Hypothalamus (tissue), 51 donors: ENCODE measurements at places on chromosomes 16 and 17.

DNA sequence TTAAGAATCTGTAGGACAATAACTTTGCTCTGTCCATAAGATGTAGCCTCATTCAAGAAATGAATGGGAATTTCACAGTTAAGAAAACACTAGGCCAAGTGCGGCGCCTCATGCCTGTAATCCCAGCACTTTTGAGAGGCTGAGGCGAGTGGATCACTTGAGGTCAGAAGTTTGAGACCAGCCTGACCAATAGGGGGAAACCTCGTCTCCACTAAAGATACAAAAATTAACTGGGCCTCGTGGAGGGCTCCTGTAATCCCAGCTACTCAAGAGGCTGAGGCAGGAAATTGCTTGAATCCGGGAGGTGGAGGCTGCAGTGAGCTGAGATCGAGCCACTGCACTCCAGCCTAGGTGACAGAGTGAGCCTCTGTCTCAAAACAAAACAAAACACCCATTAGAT, 19.9 kb upstream of the RSL1D1 start:
- no peak for DNase-seq

DNA sequence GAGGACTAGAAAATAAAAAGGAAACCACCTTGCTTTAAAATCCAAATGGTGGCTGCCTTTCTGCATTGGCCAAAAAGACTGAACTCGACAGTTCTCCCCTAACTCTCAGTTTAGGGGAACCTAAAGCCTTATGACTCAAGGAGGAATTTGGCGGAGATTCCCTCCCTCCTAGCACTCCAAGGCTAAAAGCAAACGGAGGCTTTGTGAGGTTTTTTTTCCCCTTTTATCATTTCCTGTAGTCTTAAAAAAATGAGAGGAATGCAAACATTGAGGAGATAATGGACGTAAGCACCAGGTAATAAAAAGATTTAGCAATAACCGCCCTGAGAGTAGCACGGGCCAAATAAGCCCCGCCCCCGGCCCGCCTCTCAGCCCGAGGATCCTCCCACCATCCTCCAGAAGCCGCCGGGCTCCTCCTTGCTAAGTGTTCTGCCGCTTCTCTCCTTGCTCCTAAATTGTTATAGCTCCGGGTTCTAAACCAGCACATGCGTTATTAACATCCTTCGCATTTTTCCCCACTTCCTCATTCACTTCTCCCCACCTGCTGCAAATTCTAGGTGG, 5.8 kb upstream of the KIFC3 start:
- DNase-seq: no peak

DNA sequence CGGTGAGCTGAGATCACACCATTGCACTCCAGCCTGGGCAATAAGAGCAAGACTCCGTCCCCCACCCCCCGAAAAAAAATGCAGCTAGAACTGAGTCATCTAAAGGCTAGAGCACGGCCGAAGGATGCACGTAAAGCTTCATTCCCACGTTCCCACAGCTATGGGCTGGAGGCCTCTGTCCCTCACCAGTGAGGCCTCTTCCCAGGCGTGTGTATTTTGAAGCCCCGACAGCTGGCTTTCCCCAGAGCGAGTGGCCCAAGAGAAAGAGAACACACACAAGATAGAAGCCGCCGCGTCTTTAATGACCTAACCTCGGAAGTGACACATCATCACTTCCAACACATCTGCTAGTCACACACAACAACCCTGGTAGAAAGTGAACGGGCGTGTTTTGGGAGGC, 6.6 kb upstream of the KCTD5 start:
- no peak for DNase-seq

- DNase-seq: no peak
Observed at GRCh38 chr17:3526971-3527370, 30.6 kb downstream of the TRPV3 start.

DNA sequence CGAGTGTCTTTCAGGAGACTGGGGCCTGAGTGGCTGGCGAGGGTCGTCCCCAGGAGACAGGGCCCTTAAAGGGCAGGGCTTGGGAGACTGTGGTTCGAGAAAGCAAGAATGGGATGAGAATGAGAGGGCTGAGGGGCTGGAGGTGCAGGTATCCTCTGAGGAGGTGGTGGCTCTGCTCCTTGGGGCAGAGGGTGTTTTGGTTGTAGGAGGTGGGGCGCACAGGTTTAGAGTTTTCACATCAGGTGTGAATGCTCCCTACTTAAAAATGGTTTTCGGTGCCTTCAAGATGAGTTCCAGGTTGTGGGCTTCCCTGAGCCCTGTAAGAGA, 430 bp downstream of the BCAS3 start:
- no peak for DNase-seq

DNA sequence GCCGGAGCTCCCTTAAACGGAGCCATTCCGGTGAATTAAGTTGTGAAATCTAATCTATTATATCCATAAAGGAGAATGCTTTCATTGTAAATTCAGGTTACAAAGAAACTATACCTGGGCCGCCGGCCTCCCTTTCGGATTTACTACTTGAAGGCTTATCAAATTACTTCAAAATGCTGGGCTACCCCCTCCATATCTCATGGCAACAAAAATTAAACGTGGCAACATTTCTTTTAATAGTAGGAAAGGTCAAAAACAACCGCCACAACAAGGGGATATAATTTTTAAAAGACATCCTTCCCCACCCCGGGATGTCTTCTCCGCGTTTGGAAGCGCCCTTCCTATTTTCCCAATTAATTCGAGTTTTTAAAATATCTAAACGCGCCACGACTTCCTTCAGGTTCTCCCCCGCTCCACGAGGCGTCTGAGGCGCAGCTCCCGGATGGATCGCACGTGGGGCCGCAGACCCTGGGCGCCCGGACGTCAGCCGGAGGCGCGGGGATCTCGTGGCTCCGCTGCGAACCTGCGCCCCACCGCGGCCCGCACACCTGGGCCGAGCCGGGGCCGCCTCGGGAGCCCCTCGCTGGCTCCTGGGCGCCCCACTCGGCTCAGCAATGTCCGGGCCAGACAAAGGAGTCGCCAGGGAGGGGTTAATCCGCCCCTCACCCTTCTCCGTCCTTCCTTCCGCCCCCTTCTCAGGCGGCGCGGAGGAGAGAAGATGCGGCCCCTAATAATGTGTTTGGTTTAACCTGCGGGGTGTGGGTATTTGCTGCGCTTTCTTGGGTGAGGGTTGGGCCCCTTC, 47.4 kb upstream of the SLC38A10 start:
- DNase-seq: no peak

DNA sequence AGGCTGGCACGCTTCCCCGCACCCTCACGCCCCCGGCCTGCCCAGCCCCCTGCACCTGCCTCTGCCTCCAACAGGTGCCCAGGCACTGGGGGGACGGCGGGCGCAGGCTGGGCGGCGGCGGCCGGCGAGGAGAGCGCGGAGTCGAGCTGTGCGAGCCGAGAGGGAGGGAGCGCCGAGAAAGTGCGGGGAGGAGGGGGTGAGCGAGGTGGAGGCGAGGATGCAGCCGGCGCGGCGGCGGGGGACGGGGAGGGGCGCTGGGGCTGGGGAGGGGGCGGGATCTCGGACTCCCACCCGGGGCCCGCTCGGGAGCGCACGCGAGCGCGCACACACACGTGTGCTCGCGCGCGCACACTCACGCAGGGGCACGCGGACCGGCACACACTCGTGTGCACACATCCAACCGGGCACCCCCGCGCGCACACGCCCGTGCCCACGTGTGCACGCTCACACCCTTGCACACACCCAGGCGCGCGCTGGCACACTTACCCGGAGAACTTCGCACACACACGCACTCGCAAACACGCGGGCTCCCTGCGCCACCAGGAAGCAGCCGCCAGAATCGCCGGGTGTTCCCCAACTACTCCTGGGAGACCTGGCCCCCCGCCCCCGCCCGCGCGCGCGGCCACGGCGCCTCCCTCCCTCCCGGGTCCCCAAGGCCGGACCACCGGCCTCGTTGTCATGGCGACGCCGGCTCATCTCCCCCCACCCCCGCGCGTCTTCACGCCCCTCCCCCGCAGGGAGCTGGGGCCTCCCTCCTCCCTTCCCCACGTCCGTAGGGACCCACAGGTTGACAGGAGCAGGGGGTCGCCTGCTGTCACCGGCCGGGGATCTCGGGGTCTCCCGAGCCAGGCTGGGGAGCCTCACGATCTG, at the start of gene DOC2A:
Gene DOC2A (minus strand): TSS at position 184 of the 870 bp plus-strand sequence. CDS start 805 bp downstream, outside the sequence.
- no peak for DNase-seq

DNA sequence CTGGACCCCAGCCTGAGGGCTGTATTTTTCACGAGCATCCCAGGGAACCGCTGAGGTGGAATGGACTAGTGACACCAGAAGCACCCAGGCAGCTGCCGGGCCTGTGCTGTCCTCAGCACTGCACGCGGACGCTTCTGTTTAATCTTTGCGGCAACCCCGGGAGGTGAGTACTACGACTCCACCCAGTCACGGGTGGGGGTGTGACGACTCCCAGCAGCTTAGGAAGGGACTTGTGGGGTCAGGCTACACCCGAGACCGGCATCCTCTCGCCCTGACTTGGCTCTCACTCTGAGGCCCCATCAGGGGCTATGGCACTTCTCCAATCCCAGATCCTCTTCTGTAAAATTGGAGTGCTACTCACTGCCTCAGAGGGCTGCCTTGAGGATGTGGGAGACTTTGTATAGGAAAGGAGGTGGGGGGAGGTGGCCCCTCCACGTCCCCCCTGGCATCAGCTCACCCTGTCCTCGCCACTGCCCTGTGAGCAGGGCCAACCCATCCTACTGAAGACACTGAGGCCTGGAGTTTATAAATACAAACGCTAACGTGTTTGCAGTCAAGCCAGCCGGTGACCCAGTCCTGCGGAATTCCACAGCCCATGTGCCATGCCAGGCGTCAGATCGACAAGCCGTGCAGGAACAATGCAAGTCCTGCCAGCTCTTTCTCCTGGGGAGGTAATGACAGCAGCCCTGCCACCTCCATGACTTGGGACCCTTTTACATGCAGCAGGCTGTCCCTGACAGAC, 44.4 kb downstream of the PPL start:
- no peak for DNase-seq

DNA sequence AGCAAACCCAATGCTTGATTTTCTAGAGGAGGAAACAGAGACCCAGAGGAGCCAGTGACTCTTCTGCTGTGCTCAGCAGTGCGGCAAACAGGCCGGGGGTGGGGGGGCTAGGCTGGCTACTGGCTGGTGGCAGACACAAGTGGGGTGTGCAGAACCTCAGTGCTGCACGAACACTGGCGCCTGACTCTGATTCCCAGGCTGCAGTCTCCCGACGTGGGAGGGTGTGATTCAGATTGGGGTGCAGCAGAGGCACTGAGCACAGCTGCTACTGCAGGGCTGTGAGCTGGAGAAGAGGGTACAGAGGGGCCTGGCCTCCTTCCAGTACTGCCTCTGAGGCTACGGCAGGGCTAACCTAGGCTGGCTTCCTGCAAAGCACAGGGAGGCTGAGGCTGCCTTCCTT, 8.1 kb downstream of the RPL19 start:
- DNase-seq: no peak

DNA sequence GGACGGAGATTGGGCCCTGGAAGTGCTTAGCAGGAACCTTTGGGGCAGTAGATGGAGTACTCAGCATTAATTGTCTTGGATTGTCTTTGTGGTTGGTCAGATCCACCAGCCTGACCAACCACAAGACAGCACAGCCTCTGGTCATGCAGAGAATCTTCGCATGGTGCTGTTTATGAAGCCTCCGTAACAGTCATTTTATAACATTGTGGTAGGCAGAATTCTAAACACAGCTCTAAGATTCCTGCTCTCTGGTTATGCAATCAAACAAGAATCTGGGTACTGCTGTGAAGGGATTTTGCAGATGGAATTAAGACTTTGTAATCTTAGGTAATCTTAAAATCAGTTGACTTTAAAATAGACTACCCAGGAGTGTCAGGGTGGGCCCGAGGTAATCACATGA, 312.2 kb upstream of the GOT2 start:
- DNase-seq: no peak

DNA sequence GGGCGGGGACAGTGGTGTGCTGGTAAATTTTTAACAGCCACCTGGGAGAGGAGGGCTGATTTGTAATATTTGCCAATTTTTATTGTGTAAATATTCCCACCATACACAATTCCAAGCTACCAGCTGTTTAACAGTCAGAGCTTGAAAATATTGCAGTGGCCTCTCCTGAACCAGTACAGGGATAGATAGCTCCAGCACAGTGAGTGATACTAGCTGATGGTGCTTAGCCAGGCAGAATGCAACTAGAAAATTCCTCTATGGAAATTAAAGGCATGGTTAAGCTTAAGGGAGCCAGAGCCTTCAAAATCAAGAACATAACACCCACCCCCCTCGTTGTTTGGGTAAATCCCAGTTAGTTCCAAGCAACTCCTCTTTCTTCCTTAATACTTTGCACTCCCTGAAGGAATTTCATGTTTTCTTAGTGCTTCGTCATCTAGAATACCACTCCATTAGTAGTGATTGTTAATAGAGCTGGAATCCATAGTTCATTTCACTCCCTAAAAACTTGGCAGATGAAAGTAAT, 96.6 kb downstream of the CYB561 start:
- DNase-seq: no peak

- DNase-seq: no peak
Observed at GRCh38 chr16:84569382-84569987, 48.4 kb downstream of the COTL1 start.

DNA sequence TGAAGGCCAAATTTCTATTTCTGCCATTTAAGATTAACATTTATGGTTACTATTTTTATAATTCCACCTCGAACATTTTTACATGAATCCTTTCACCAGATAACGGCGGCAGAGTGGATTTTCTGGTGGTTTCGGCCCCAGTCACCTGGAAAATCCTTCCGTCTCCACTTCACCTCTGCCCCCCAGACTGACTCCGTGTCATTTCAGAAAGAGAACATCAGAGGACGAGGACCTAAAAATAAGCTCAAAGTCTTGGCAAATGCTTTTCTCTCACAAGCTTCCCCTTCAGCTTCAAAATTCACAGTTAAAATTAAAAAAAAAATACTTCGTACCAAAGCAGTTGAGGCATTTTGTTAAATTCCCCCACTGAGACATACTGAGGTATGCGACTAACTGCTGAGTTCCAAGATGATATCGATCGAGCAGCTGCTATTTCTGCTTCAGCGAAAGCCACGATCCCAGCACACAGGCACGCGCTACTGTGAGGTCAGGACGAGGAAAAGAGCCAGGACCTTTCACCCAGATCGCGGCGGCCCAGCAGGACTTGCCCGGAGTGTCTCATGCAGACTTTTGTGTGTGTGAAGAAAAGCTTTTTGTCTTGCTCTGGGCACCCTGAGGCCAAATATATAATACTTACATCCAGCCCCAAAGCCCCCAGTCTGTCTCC, 36.8 kb downstream of the ASPA start:
- DNase-seq: peak; percentile 35

- DNase-seq: no peak
Observed at GRCh38 chr17:67689534-67690177, 28.1 kb upstream of the NOL11 start.

DNA sequence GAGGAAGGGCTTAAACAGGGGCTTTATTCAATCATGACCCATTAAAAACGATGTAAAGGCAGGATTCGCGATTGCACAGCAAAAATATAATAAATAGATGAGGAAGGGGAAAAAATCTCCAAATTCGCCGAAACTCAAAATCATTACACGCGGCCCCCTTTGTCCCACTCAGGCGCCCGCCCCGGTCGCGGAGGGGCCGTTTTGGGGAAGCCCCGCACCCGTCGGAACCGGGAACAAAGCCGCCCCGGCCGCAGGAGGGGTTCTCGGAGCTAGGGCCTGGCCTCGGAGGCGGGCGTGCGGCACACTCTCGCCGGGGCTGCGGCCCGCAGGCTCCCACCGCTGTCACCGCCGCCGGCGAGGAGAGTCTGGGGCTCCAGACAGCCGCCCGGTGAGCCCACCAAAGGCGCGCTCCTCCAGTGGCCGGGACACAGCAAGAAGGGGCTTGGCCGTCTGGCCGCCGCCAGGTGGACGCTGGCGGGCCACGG, 521 bp downstream of the C16orf87 start:
- DNase-seq: peak; percentile 42

- DNase-seq: no peak
Observed at GRCh38 chr17:68760141-68760475, 158.9 kb upstream of the FAM20A start.

GRCh38 chr16:11140098-11140375, 116.0 kb downstream of the SOCS1 start:
- DNase-seq: no peak

GRCh38 chr17:59338498-59338897, 7.0 kb downstream of the YPEL2 start:
- DNase-seq: no peak
